ENCODE measurements at places on chromosomes 7 and 10.

DNA sequence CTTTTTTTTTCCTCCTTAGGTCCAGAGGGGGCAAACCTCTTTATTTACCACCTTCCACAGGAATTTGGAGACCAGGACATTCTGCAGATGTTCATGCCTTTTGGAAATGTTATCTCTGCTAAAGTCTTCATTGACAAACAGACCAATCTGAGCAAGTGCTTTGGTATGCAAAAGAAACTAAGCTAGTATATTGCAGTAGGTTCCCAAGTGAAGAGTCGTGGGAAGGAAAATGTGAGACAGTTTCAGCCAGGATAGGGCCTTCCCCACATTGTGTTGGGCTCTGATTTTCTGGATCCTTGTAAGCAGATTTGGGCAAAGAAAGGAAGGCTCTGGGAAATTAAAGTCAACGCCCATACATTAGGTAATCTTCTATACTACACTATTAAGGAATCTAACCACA is 285.6 kb downstream of the USP6NL start:
- no peak for DNase-seq

- DNase-seq, result no peak
Measured at GRCh38 chr7:20280475-20281351, 50.0 kb upstream of the ITGB8 start.

DNA sequence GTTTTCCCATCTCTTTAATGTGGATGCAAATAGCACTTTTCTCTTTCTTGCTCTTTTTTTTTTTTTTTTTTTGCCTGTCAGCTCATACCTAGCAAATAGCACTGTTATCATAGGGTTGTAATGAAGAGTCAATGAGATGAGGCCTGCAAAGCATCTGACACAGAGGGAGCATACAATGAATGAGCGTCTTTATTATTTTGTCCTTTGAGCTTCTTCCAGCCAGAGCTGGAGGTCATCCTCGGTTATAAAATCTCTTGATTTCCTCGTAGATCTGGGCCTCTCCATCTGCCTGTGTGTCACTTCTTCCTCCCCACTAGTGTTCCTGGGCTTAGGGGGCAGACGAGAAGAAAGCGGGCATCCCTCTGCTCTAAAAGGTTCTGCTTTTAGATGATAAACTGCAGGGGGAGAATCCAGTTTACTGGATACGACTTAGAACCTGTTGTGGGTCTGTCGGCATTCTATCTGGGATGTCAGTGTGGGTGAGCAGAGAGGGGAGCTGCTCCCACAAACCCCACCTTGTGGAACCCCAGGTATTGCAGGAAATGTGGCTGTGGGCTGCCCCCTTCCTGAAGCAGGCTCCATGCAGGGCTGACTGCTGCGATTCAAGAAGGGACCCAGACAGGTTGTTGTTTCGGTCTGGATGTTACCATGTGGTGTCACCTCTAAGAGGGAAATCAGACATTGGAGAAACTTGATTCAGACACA is 135.8 kb upstream of the GPR26 start:
- no peak for DNase-seq

GRCh38 chr7:100544967-100545359 is 6.0 kb downstream of the AGFG2 start:
- DNase-seq, result no peak

- DNase-seq, result no peak
Measured at GRCh38 chr10:60788544-60788943, 10.3 kb downstream of the CDK1 start.

DNA sequence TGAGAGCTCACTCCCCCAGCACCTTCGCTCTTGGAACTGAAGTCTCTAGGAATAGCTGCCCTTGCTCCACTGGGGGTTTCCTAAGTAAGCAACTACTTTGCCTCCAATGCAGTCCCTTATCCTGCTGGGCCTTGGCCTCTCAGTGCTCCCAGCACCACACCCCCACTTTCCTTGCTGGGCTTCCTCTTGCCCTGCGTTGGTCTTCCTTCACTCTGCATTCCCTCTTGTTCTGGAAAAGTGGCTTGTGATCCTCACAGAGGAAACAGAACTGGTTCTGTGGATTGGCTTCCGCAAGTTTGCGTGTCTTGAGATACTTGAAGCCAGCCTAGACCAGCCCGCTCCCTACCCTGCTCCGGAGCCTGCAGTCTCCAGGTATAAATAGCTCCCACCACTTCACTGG is 6.4 kb downstream of the NKX2-3 start:
- no peak for DNase-seq

DNA sequence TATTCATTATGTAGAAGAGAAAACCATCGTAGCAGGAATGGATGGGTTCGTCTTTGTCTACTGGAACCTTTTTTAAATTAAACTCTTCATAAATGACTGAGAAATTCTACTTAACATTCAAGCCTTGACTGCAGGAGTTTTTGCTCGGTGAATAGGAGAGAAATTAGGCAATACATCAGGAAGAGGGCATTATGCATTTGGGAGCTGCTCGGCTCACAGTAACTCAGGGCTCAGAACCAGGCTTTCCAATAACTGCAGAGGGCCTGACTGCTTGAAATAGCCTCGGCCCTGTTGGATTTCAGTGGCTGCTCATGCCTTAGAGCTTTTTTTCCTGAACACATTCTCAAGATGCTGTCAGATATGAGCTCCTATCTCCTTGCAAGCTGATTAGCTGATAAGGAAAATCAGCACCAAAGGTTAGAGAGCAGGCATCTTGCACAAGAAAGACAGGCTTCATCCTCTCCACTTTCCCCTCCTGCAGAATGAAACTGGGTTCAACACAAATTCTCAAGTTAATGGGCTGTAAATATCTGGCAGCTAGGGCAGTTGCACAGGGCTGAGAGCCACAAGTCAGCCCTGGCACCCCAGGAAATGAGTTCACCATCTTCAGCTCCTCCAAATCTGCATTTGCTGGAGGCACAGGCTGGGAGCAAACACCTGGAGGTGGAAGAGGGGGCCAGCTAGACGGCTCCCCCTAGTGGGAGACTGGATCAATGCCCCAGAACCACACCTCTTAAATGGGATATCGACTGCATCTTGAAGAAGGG is 24.3 kb downstream of the TECTB start:
- no peak for DNase-seq

DNA sequence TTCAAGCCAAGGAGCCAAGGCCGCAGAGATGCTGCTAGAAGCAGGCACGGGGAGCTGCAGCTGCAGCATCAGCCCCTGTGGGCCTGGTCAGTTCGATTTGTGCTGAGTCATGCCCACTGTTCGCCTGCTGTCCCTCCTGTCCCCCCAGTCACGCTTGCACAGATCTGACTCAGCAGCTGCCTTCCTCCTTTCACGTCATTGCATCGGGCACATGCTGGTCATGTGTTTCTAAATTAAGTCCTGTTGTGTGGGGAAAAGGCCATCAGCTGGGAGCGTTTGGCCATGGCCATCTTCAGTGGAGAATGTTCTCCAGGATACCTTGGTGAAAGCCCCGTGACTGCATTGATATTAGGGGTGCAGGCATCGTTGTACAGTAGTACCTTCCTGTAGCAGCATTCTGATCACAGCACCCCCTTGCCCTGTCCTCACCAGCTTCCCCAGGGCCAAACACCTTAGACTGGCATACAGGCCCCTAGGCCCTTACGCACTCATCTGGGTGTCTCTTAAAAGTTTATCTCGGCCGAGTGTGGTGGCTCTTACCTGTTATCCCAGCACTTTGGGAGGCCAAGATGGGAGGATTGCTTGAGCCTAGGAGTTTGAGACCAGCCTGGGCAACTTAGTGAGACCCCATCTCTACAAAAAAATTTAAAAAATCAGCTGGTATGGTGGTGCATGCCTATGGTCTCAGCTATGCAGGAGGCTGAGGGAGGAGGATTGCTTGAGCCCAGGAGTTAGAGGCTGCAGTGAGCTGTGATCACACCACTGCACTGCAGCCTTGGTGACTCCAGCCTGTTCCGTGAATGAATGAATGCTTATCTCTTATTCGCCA is 23.2 kb downstream of the POR start:
- peak; percentile 77 for DNase-seq

- DNase-seq, result no peak
Measured at GRCh38 chr7:28024786-28025334, 155.7 kb downstream of the JAZF1 start.

DNA sequence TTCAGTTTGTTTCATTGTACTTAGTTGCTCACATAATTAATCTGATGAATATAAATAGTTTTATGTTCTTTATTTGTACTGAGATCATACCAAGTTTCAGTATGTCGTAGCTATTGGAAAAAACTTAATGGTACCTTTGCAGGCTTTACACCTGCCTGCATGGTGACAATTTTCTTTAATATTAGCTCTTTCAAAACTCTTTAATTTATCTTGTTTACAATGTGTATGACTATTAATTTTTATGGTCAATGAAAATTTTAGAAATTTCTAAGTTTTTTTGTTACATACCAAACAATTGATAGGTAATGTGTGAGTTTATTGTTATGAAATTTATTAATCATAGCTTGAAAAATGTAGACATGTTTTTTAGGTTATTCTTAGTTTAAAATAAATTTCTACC is 4.0 kb downstream of the DYNC2I1 start:
- DNase-seq, result no peak

GRCh38 chr7:133837224-133837623 is 289.9 kb upstream of the LRGUK start:
- no peak for DNase-seq

DNA sequence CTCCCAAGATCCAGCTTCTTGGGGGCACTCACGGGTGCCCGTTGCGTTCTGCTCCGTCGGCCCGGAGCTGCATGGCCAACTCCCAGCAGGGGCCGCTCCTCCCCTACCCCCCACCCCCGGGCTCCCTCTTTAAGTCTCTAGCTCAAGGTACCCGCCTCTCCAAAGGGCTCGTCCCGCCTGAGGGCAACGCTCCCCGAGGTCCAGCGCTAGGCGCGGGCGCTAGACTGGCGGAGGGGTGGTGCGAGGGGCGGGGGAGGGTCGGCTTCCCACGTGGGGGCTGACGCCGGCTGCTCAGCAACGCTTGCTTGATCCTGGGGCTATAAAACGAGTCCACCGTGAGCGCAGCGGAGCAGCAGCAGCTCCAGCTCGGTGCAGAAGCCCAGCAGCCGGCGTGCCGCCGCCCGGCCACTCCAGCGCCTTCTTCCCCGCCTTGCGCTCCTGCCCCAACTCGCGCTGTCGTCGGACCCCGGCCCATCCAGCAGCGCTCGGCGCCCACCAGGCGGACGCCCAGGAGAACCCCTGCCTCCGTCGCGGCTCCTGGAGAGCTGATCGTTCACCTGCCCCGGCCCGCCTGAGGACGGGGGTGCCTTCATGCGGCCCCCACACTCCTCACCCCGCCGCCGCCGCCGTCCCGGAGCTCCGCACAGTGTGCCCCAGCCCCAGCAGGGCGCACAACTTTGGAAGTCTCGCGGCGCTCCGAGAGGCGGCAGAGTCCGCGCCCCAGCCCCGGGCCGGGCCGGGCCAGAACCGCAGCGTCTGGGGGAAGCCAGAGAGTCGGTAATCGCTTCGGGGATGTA is at the start of gene ADRA2A:
Gene ADRA2A, plus strand, starts transcription at position 348 of the 797 bp plus-strand sequence. CDS start 968 bp downstream, outside the sequence.
- peak; percentile 66 for DNase-seq

DNA sequence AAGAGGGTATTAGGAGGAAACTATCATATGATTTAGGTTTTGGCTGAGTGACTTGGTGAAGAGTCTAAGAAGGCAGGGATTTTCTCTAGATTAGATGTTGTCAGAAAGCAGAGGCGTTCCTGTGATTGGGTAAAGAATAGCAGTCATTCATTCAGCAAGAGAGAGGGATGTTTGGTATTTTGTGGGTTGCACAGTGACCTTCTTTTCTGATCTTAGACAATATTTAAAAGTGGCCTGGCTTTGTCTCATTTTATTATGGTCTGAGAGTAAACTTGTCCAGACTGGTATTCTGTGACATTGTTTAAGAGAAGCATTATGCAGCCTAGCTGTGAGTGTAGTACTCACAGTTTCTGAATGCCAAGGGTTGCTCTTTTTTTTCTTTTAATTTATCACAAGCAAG is 18.5 kb downstream of the HYAL4 start:
- no peak for DNase-seq

DNA sequence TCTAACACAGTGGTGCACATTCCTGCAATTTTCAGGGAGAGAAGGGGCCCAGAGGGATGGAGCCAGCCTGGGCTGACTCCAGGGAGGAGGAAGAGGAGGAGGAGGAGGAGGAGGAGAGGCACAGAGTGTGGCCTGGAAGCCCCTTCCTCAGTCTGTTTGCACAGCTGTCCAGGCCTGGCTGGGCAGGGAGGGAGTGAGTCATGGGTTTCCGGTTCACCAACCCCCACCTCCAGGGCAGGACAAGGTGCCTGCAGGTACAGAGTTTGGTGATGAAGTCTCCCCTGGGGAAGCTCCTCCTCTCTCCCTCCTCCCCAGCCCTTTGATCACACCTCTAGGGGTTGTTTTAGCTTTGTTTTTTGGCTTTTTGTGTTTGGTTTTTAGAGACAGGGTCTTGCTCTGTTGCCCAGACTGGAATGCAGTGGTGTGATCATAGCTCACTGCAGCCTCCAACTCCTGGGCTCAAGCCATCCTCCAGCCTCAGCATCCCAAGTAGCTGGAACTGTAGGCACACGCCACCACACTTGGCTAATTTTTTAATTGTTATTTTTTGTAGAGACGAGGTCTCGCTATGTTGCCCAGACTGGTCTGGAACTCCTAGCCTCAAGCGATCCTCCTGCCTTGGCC is 77.5 kb upstream of the CUX1 start:
- DNase-seq, result no peak

GRCh38 chr10:97572214-97572989 is at the start of gene ANKRD2:
Gene ANKRD2 (plus strand): TSS chr10:97572779. CDS start chr10:97572789, 10 bp downstream.
- peak; percentile 82 for DNase-seq

DNA sequence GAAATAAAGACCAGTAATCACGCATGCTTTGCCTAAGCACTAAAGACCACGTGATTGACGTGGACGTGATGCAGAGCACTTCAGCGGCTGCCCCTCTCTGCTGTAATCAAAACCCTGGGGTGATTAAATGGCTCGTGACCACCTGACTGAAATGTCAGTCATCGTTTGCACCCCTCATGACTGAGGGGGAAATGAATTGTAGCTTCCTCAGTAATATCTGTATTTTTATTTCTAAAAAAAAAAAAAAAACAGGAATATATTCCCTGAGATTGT is 148.1 kb upstream of the RSU1 start:
- no peak for DNase-seq

Data from dorsolateral prefrontal cortex (tissue), 122 donors.